ENCODE measurements at places on chromosomes 1 and 21.

DNA sequence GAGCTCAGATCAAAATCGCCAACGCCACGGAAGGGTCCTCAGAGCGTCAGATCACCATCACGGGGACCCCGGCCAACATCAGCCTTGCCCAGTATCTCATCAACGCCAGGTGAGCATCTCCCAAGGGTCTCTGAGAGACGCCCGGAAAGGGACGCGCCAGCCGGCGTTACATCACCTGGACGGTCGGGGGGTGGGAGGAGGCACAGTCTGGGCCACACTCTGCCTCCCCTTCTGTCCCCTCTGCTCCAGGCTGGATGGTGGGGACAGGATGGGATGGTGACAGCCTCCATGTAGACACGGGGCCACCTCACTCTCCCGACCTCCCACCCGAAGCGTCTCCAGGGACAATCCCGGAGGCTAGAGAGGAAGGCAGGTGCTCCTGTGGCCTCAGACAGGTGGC, 41.5 kb upstream of the COL6A1 start:
- no peak for DNase-seq

DNA sequence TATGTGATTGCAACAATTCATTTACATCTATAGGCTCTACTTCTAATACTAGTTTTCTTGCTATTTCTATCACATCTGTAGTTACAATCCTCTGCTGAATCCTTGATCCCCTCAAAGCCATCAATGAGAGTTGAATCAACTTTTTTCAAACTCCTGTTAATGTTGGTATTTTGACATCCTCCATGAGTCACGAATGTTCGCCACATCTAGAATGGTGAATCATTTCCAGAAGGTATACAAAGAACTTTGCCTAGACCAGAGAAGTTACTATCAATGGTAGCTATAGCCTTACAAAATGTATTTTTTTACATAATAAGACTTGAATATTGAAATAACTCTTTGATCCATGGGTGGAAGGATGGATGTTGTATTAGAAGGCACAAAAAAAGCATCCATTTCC, 110.0 kb downstream of the AMY1C start:
- no peak for DNase-seq

GRCh38 chr1:178172939-178173338, 79.0 kb downstream of the RASAL2 start:
- no peak for DNase-seq

DNA sequence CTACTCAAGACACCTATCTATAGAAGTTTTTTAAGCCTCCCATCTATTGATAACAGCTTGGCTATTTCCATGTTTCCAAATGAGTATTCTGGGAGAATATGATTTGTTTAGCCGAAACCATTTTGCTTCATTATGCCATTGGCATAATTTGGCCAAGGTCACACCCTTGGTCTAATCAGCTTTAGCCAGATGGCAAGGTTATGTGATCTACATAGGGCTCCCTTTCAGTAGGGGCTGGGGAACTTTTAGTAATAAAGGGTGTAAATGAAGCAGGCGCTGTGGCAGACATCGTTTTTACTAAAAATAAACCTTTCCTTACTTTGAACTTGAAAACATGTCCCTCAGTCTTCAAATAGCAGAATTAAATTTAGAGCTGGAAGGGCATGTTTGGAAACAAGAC, 3.0 kb upstream of the PDC start:
- no peak for DNase-seq

DNA sequence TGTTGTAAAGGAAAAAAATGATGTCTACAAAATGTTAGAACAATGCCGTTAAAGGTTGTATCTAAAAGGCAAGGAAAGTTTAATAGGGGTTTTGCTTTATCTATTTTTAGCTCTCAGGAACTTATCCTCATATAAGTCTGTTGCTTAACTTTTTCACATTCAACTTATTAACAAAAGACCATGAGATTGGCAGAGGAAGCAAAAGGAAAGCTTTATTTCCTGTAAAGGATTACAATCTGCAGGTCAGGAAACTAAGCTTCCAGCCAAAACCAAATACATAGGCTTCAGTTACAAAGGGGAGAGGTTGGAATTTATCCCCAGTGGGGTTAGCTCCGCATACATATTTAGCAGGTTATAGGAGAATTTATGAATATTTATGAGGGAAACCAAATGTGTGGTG, 58.7 kb upstream of the KIAA1614 start:
- no peak for DNase-seq

DNA sequence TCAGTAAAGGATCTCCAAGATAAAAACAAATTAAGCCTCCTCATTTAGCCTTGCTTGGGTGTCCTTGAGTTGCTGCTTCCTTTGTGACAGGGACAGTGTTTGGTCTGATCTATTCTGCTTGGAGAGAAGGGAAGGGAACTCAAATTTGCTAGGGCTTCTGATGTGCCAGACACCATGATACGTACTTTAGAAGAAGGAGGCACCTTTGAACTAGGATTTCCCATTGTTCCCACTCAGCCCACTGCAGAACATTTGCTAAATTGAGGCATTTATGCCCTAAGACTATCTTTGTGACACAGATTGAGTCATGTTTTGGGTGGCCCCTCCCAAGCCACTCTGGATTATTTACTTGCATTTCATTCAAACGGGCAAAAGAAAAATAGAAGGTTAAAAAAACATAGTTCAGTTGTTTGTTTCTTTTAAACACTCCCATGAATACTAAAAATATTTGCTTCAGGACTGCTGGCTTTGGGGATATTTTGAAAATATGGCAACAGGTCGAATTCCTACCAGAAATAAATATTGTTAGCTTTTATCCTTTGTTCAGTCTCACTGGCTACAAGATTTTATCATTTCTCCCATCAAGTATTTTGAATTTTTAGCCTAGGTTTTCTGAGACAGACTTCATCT, 81.9 kb upstream of the WLS start:
- DNase-seq, result no peak

GRCh38 chr1:96845464-96845863, 123.9 kb downstream of the PTBP2 start:
- DNase-seq, result peak; percentile 1

DNA sequence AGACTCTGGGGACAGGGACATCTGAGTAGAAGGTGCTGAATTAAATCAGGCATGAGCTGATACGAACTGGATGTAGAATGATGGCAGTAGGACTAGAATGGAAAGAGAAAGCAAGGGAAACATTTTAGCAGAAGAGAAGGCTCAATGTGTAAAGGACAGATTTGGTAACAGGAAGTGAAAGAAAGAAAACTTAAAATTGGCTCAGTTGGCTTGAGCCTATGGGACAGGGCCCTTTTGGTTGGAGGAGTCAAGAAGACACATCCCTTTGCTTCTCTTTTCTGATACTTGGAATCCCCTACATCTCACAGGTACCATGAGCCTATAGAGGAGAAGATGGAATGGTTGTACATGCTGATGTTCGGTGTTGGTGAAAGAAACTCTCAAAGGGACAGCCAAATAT, 300.6 kb upstream of the PLXNA2 start:
- no peak for DNase-seq

- no peak for DNase-seq
These were observed 111.0 kb downstream of the KCNJ6 start for GRCh38 chr21:37805266-37805665.

DNA sequence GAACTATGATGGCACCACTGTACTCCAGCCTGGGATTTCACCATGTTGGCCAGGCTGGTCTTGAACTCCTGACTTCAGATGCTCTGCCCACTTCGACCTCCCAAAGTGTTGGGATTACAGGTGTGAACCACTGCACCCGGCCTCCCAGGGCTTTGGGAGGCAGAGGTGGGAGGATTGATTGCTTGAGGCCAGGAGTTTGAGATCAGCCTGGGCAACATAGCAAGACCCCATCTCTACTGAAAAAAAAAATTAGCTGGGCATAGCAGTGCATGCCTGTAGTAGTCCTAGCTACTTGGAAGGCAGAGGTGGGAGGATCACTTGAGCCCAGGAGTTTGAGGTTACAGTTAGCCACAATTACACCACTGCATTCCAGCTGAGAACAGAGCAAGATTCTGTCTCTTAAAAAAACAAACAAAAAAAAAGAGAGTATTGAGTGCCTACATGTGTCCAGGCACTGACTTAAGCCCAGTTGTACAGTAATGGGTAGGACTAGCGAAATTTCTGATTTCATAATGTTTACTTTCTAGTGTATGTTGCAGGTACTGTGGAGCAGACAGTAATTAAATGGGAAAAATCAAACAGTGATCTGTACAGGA, 4.2 kb downstream of the MANEAL start:
- no peak for DNase-seq

DNA sequence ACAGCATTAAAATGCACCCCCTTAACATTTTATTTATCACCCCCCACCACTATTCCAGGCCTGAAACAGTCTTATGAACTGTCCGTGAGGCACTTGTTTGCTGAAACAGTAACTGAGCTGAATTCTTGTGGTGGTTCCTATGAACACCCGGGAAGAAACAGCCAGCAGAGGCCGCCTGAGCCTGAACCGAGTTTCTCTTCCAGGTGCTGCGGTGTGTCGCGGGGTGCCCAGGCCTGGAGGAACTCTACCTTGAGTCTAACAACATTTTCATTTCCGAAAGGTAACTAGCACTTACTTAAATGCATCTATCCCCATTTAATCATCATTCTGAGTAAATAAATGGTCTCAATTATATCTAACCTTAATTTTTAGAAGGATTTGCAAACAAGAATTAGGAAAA, 66.8 kb downstream of the TBCE start:
- DNase-seq, result no peak

DNA sequence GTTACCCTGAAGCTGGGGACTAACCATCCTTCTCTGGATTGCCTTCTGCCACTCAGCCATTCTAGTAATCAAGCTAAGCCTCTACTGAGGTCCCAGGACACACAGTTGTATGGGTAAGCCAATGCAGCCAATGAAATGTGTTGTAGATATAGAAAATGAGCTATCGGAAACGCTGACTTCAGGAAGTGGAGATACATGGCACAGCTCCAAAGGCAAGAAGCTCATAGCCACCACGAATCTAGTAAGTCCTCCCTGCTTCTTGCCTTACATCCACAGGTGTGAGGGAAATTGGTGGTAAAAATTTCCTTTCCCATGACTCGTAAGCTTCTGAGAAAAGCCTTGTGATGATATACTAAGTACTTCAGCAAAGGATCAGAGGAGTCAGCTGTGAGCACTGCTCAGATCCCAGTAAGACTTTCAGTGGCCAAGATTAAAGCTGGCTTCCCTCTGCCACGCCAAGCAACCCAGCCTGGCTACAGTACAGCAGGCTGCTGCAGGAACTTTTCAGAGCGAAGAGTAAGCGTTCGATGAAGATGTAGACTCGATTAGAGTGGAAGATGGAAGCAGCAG, 117.7 kb downstream of the SIM2 start:
- DNase-seq, result no peak

GRCh38 chr1:151478140-151478812, 19.0 kb upstream of the POGZ start:
- no peak for DNase-seq

GRCh38 chr1:245715970-245716369, 561.2 kb downstream of the KIF26B start:
- DNase-seq, result no peak

DNA sequence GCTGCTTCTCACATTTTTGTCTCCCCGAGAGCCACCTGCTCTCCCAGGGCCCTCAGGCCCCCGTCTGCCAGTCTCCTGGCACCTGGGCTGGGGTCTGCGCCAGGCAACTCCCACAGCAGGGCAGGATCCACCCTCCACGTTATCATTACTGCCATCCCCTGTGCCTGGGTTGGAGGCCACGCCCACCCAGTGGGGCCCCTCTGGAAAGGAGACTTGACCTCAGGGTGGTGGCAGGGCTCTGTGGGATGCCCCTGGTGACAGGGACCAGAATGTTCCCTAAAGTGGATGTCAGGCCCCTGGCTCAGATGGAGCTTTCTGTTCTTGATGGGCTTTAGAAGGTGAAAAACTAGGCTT, 66.6 kb downstream of the SKI start:
- no peak for DNase-seq

- peak; percentile 86 for DNase-seq
These were observed 2.6 kb downstream of the COL16A1 start for GRCh38 chr1:31701091-31701736.

DNA sequence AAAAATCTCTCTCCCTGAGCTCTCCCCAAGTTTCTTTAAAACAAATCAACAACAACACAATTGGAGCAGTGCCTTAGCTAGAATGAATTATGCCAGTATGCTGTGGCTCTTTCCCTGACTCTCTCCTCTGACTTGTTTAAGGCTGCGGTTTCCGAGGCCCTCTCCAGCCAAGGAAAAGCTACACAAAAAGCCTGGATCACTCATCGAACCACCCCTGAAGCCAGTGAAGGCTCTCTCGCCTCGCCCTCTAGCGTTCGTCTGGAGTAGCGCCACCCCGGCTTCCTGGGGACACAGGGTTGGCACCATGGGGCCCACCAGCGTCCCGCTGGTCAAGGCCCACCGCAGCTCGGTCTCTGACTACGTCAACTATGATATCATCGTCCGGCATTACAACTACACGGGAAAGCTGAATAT, 1.9 kb downstream of the S1PR1 start:
- peak; percentile 66 for DNase-seq

- peak; percentile 53 for DNase-seq
These were observed 26.3 kb downstream of the CAPN9 start for GRCh38 chr1:230773396-230774033.

DNA sequence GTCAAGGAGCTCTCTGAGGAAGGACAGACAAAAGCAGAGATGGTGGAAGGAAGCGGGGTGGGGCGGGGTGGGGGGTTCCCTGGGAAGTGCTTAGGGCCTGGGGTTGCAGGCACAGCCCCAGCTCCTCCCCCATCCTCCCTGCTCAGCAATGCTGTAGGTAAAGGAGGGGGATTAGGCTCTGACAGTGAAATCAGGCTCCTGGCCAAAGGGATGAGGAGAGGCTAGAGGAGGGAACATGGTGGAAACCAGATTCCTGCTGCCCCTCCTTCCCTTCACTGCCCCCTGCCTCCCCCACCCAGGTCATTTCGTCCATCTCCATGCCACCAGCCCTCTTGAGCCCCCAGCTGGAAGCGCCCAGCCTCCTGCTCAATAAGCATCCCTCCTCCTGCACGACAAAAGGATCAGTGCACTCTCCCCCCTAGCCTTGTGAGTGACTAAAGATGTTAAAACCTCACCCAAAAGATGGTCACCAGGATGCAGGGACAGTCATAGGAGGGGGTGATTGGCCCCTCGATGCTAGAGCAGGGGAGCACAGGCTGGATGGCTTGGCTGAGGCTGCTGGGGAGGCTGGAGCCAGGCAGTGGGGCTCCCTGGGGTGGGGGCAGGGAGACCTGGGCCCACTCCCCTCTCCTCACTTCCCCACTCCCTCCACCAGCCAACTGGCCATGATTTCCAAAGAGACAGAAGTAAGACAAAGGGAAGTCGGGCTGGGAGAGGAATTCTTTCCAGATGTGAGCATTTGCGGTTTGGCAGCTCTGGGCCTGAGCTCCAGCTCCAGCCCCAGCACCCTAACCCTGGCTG, 2.2 kb upstream of the CRABP2 start:
- no peak for DNase-seq

- DNase-seq, result peak; percentile 63
These were observed at the start of gene HES5 for GRCh38 chr1:2529784-2530512. Gene HES5, minus strand, starts transcription at chr1:2530263. Its CDS starts 99 bp downstream, at chr1:2530164.

- no peak for DNase-seq
These were observed 102.3 kb downstream of the TMEM53 start for GRCh38 chr1:44571712-44572571.

DNA sequence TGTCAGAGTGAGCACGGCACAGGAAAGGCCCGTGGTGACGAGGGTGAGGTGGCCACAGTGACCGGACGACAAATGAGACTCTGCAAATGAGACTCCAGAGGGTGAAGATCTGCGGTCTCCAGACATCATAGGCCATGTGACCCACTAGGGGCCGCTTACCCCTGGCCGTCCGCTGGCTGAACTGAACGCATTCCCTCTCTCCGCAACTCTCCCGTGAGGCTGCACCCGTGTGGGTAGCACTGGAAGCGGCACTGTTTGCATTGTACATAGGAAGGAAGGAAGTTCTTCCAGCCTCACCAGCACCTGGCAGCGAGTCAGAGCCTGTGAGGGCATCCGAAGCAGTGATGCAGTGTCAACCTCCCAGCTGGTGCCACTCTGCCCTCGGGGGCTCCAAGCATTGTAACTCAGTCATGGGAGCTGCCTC, 23.6 kb upstream of the SPSB1 start:
- no peak for DNase-seq
